ENCODE measurements at places on chromosomes 4 and X.

DNA sequence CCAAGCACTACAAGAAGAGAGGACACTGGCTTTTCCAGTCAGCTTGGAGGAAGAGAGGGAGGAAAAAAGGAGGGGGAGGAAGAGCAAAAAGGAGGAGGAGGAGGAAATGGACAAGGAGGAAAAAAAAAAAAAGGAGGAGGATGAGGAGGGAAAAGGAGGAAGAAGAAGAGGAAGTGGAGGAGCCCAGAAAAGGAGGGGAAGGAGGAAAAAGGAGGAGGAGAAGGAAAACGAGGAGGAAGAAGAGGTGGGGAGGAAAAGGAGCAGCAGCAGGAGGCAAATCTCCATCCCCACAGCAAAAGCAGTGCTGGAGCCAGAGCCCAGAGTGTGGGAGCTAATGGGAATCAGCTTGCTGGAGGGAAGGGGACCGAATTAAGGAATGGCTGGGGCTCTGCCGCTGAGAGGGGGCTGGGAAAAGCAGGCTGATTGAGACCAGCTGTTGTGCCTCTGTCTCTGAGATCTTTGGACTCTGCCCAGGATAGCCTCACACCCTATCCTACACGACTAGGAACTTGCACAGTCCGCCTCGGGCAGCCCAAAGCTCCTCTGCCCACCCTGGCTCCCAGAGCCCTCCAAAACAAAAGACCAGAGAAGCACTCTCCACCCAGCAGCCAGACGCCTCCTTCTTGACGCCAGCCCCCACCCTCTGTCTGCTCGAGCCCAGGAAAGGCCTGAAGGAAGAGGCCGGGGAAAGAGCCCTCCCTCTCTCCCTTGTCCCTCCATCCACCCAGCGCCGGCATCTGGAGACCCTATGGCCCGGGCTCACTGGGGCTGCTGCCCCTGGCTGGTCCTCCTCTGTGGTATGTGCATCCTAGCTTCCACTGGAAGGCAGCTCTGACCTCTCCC, at the start of gene XPNPEP2:
Gene XPNPEP2, plus strand, starts transcription at position 514 of the 843 bp plus-strand sequence. Its CDS starts 235 bp downstream, at position 749.
- no peak for DNase-seq

DNA sequence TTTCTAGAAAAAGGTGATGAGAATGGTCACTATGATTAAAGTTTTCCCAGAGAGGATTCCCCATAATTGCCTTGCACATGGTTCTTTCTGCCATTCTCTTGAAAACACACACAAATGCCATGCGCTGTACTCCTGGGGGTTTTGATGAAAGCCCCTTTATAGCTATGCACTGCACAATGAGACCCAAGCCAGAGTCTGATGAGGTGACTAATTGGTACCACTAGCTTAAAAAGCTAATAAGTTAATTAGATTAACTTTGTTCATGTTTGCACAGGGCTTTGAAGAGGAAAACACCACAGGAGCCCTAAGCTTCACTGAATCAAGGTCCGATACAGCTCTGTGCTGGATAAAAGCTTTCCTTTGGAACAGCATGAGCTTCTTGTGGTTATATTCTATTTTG, 132.2 kb downstream of the NKX6-1 start:
- no peak for DNase-seq

- DNase-seq: no peak
Observed at GRCh38 chrX:129759576-129760061, 20.1 kb upstream of the SASH3 start.

- DNase-seq: no peak
Observed at GRCh38 chr4:187478292-187479140, 517.1 kb upstream of the ZFP42 start.

DNA sequence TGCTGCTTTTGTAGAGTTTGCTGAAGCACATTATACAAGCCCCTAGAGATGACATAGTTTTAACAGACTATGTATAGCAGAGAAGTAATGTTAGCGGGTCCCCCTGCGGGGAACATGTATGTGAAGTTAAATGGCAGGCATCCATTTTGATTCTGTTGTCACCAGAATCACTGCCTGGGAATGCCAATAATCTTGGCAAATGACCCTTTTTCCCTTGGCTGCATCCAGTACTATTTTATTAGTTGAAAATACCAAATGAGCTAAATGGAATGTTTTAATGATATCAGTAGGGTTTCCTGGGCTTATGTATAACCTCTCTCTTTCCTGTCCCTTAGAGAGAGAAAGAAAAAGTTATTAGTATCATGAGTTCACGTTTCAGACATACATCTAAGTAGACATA, 93.6 kb downstream of the LIMCH1 start:
- no peak for DNase-seq

DNA sequence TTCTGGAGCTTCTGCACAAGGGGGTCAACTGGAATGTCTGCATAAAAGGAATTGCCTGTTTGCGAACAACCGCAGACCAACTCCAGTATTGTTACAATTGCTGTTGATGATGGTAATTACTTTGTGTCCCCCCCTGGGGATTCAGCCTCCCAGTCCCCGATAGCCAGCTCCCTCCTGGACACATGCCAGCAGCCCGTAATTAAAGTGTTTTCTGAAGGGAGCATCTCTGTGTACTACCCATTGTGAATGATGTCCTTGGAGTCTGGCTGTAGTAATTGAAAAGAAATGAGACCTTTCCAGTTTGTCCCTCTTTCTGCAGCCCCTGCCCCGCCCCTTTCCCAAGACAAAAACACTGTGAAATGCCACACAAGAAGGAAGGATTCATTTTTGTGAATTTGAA, 377.1 kb upstream of the LCORL start:
- no peak for DNase-seq

DNA sequence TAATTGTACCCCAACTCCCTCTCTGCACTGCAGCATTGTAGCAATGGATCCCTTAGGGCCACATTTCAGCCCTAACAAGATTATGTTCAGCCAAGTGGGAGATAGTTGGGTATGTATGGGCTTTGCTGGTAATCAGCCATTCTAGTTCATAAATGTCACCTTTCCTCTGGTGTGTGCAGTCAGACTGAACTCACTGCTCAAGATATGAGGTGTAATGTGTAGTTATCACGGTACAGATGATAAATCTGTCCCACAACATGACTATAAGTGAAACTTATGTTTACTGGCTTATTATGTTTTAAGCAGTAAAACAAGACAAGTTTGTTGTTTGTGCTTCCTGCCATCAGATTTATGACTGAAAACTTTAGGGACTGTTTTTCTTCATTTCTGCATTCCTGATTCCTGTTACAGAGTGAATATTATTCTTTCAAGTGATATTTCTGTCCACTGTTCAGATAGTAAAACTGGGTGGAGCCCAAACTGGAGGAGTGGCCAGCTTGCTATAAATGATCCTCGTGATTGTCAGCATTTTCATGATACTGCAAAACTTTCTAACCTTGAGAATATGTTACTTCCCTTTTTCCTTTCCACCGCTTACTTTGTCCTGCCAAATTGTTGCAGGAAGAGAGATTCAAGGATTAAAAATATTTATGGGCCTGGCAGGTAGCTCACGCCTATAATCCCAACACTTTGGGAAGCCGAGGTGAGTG, 44.9 kb downstream of the ANAPC4 start:
- no peak for DNase-seq

- no peak for DNase-seq
Observed at GRCh38 chrX:12895866-12896265, 10.6 kb upstream of the TLR8 start.

DNA sequence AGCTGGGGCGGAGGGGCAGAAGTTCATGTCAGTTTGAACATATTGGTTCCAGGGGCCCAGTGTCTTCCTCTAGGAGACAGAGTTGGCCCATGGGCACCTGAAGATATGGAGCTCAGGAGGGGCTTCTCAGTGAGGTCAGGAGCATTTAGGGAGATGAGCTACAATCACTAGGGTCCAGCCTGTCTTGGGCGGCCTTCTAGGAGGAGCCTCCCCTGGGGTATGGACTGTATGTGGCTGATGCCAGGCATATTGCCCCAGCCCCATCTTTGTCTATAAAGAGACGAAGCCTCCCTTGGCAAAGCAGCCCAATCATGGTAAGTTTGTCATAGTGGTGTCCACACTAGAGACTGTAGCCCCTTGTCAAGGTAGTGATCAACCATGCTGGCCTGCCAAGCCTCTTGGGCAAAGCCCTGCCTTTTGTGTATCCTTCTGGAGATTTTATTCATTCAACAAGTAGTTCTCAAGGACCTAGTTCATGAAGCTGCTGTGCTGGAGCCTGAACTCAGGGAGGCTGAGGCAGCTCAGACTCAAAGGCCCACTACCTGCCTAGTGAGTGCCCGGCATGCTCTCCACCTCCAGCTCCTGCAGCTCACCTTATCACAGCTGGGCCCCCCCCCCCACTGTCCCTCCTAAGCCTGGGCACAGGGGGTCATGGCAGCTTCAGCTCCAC, 5.4 kb upstream of the CNGA2 start:
- DNase-seq: no peak

DNA sequence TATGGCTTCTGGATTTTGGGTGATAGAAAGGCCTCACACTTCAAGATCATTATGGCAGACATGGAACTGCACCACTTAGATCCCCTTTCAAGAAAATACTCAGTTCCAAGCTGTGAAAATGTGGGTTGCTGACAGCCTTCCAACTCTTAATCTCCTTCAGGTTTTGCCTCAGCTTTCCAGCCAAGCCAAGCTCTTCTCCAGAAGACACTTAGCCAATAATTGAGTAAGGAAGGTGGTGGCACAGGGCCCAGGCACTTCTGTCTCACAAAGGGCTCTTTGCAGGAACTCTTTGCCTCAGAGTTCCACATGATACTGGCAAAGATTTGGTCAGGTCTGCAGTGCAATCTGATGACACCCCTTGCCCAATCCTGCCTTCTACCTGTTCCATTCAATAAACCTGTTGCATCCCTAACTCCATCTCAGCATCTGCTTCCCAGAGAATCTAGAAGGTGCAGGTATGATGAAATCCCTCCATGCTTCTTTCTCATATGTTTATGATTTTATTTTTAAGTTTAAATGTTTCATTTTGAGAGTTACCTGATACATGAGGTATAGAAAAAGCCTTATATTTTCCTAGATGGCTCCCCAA, 30.6 kb downstream of the ANXA5 start:
- DNase-seq: no peak

DNA sequence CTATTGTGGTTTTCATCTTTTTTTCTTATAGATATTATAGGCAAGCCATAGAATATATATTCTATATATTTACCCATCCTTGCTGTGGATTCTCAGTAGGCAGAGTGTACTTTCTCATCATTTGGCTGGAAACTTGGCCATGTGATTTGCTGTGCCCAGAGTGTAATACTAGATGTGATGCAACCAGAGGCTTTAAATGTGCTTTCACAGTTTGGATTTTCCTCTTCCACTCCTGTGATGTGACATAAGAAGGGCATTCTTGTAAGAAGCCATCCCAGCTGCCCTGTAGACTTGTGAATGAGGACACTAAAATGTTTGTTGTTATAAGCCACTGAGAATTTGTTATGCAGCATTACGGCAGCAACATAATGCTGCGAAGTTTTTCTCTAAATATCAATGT, 10.4 kb upstream of the HPGDS start:
- DNase-seq: no peak

DNA sequence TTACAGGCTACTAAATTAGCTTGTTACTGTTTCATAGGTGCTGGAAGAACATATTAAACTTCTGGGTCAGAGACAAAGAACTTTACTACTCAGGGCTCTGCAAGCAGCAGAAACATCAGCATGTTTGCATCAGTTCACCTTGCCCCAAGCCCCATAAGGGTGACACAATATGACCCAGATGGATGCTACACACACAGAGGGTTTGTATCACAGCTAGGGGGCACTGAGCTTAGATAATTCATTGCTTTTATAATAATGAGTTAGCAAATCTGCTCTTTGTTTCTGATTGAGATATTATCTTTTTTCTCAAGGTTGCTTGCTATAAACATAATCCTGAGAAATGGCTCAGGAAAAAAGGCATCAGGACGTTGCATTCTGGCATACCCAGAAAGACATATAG, 4.8 kb upstream of the SYNPO2 start:
- no peak for DNase-seq

DNA sequence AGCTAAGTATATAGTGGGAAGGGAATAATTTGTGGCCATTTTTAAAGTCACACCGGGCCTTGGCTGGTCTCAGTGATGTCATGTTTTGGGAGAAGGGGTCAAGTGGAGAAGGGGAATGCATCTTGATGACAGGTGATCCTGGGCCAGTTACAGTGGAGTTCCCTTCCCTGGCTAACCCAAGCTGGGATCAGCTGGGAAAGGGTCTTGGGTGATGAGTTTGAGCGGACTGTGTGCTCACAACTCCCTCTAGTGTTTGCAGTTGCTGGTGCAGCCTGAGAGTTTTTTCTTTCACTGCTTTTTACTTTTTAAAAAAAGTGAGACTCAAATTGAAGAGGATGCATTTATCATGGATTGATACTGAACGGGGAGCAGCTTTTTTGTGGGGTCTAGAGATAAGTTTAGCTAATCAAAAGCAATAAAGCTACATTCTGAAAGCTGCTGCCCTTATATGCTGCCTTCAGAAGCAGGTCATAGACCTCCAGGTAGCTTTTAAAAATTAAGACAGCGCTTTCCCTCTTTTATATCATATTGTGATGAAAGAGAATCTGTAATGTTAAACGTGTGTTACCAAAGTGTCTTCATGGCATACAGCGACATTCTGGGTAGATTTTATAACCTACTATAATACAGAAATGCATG, 164.7 kb downstream of the DCLK2 start:
- no peak for DNase-seq

DNA sequence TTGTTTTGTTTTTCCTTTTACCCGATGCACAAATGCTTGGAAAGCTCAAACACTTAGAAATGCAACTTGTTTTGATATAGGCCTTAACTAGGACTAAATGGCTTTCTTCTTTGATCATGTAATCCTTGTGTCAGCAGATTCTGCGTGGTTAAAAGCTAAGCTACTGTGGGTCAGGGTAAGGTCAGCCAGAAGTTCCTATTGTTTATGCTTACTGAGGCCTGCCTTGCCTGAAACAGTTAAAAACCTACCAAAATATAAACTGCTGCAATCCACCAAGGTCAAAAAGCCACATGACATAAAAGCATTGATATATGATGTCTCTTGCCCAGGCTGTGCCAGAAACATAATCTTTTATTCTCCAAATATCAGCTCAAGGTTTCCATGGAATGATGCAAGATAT, 223.4 kb downstream of the FAM47B start:
- DNase-seq: no peak

- DNase-seq: no peak
Observed at GRCh38 chrX:39331082-39331704, 529.9 kb downstream of the MID1IP1 start.

- DNase-seq: no peak
Observed at GRCh38 chr4:15921592-15921932, 17.0 kb downstream of the FGFBP1 start.

DNA sequence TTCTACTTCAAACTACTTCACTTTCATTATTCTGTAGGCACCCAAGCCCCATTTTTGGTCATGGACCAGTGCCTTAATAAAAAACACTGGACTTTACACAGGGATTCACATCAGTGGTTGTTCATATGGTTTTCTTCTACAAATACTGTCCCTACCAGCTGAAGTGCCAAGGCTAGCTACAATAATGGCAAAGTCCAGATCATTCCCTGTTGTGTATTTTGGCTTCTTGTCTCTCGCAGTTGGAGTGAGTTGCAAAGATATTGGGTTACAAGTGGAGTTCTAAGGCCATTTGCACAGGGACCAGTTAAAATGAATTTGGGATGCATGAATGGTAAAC, 16.7 kb upstream of the ANKRD17 start:
- DNase-seq: no peak

DNA sequence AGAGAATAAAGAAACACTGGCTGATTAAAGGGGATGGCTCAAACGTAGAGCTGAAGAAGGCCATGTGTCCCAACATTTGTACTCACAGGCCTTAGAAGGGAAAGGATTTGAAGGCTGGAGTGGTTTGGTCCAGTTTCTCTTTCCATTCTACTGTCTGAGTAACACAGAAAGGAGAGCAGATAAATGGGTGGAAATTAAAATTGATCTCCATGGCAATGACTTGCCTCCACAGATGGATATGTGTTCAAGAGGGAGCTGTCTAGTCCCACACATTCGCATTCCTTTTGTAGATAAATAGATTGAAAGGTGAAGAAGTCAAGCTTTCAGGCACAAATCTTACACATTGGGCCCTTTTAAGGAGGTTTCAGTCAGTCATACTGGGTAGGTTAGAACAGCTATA, 74.6 kb downstream of the DOCK11 start:
- no peak for DNase-seq
